ENCODE measurements at places on chromosomes 13 and 19. TPM values are rescaled to one million over a fixed set of nuclear protein-coding genes. Genes with fewer than 3 reads are reported as not detected.
A peak's percentile ranks its signal among the peaks of the same experiment; 100 is the strongest.

The ADGRE3 gene
- total RNA-seq = not detected

- DNase-seq = no peak
Observed at GRCh38 chr13:106277484-106278154, 257.8 kb downstream of the EFNB2 start.

DNA sequence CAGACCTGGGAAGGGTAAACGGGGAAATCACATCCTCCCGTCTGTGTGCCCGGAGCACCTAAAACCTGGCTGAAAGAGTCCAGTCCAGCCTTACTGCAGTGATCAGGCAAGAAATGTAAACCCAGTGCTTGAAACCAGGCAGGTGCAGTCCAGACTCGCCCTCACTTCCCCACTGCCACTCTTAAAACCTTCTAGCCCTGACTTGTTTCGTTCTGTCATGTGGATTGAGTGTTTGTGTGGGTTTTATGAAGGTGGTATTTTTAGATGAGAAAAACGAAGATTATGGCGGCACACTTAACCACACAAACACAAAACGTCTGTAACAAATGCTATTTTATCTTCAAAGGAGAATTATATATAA lies 839 bp upstream of the CKAP2 start:
- DNase-seq = no peak

The ELANE gene
- total RNA-seq = not detected

DNA sequence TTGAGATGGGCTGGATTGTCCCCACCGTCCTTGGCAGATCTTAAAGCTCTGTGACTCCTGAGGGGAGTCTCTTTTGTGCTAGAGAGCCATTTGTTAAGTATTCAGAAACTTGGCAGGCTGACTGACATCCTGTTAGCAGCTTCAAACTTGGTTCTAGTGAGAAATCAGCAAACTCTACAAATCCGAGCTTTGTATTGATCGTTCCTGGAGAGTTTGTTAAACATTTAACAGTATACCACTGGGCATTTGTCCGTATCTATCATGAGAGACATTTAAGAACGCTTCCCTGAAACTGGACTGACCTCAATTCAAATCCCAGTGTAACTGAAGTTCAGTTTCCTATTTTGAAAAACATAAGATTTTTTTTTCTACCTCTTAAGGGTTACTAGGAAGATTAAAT lies 3.1 kb downstream of the ATP12A start:
- no peak for DNase-seq

DNA sequence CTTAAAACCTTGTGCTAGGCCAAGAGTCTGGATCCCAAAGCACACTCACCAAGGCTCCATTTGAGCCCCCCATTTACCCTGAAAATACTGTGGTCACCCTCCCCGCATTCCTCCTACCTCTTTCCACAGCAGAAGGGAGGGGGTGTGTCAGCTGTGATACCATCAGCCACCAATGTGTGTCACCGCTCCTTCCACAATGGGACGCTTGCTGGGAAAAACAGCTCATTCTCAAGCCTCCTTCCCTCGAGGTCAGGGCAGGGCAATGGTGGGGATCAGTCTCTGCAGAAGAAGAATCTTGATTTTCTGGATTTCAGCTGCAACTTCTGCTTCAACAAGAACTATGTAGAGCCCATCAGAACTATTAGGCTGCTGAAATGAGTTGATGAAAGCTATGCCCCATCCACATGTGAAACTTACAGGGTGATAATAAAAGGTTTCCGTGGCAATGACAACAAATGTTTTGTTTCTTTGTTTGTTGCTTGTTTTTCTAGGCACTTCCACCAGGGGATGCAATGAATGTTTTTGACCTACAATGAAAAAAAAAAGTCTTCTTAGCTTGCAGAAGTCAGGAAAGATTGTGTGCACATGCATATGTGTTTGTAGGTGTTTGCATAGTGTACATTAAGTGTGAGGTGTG lies 26.4 kb upstream of the ZNF507 start:
- DNase-seq = no peak

The FCHO1 gene
- total RNA-seq = 0.63 TPM

GRCh38 chr13:109738298-109738746 lies 48.1 kb downstream of the IRS2 start:
- DNase-seq = no peak

The ONECUT3 gene
- total RNA-seq = not detected

The DCLK1 gene
- 10.5 TPM for total RNA-seq

The ZNF850 gene
- total RNA-seq = 1.7 TPM

DNA sequence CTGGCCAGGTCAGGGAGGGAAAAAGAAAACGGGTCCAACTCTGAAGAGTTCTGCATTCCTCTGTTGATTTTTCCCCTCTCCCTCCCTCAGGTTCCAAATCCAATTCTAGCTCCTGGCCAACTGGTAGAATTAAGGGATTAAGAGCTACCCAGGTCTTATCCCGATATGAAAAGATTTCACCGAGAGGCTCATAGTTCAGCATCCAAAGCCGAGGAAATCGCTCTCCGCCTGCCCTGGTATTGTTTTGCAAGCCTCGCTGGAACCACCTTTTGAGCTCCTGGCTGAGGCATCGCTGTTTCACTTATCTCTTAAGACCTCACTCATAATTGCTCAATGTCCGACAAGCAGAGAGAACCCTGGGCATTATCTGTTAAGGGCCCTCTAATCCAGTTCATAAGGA lies 180.4 kb downstream of the URI1 start:
- no peak for DNase-seq

GRCh38 chr13:89066868-89067466 lies 1395.8 kb downstream of the SLITRK5 start:
- DNase-seq = no peak

The CYSLTR2 gene
- not detected for total RNA-seq

- DNase-seq = no peak
Observed at GRCh38 chr13:56424246-56424645, 716.5 kb upstream of the PRR20A start.

GRCh38 chr19:54011507-54012211 lies 20.2 kb downstream of the CACNG6 start:
- no peak for DNase-seq

The PNMA8B gene
- 0.13 TPM for total RNA-seq

DNA sequence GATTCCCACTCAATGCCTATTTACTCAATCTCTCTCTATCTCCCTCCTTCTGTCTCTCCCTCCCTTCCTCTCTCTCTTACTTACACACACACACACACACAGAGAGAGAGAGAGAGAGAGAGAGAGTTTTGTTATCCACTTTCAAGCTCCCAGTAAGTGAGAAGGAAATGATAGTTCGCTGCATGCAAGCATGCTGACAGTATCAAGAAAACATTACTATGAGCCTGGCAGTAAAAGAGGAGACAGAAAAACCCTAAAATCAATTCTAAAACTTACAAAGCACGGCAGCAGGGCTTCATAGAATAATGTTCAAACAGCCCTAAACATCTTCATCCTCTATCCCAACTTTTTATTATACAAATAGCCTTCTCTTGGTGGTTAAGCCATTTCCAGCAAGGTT lies 171.9 kb downstream of the FOXO1 start:
- no peak for DNase-seq

GRCh38 chr19:48953990-48954594 lies 583 bp upstream of the BAX start:
- no peak for DNase-seq

DNA sequence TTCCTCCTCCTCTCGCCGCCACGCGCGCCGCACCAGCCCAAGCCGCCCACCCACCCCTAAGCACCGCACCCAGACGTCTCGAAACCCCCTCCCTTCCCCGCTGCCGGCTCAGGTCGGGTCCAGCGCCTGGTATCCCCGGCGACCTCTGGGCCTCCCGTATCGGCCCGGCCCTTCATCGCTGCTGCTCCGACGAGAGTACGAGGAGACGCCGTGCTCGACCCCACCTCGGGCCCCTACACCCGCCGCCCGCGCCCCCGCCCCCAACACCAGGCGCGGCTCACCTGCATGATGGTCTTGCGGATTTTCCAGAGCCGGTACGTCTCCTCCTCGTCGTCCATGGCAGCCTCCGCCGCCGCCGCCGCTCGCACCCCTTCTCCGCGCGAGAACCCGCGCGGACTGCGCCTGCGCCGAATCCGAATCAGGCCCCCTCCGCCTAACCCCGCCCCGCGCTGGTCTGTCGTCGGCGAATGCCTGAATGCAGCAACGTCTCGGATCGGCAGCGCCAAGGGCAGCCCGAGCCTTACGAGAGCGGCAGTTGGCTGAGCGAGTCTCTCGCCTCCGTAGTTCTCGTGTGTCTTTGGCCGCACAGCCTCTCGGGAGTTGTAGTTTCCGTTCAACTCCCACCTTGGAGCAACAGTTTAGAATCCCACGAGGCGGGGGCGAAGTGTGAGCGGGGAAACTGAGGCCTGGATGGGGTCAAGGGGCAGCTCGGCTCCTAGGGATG lies at the start of gene POLR2E:
Gene POLR2E (minus strand): TSS at position 398 of the 724 bp plus-strand sequence. CDS start 60 bp downstream, at position 338.
- DNase-seq = peak; percentile 97

The UBL5 gene
- 223 TPM for total RNA-seq

The TJP3 gene
- under 0.01 TPM for total RNA-seq

The PABPC3 gene
- under 0.01 TPM for total RNA-seq

GRCh38 chr19:17947815-17948513 lies 15.1 kb downstream of the CCDC124 start:
- peak; percentile 93 for DNase-seq

DNA sequence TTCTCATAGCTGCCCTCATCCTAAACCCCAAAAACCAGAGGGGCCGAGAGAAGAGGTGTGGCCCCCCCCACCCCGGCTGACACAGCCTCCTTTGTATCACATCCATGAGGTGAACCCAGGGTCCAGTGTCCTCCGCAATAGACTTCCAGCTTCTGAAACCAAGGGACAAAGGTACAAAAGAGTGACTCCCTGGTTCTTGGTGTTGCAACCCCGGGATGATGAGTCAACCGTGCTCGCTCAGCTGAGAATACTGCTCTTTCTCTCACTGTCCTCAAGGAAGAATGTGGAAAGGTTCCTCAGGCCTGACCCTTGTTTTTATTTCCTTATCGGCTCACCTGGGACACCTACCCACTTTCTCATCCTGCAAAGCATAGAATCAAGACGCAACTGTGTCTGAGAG lies 5.5 kb downstream of the SLC15A1 start:
- no peak for DNase-seq

DNA sequence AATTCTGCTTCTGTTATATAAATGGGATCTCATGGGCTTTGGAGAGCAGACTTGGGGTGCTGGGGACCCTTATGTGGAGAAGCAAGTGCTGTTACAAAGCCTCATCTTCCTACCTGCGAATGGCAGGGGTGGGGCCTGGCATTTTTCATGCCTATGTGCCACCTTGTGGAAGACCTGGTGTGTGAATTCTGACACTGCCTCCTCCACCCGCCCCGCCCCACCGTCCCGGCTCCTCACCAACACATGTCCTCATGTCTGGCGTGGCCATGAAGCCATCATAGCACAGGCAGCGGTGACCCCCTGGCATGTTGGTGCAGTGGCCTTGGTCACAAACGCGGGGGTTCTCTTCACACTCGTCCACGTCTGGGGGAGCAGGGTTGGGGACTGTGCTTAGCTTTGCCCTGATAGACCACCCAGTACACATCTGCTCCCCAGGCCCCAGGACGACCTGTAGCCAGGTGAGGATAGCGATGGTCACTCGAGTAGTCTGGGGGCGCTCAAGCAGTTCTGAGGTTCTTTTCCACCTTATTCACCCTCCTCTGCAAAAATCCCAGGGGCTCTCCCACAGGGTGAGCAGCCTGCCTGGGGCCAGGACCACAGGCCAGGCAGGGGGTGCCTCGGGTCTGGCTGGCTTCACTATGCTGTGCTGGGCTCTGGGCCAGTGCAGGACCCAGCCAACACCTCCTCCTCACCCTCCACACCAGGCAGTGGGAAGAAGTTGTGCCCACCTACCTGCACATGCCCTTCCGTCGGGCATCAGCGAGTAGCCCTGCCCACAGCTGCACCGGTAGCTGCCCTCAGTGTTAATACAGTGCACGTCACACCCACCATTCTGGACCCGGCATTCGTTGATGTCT lies 32.7 kb downstream of the FBN3 start:
- DNase-seq = no peak

GRCh38 chr13:66415444-66415843 lies 814.7 kb downstream of the PCDH9 start:
- DNase-seq = no peak

- no peak for DNase-seq
Observed at GRCh38 chr13:67696775-67697174, 466.6 kb upstream of the PCDH9 start.

Data from dermis microvascular lymphatic vessel endothelial cell (primary cell).